Endothelial cell (in vitro differentiated cells): ENCODE measurements at places on chromosomes 3 and 15. TPM values are rescaled to one million over a fixed set of nuclear protein-coding genes. Genes with fewer than 3 reads are reported as not detected.

CSPG5 gene
- total RNA-seq = 0.23 TPM

MOBP gene
- total RNA-seq = not detected

ZNF35 gene
- 29.1 TPM for total RNA-seq

GOLGA6L10 gene
- 0.28 TPM for total RNA-seq
